ENCODE measurements at places on chromosomes 6 and 20.

DNA sequence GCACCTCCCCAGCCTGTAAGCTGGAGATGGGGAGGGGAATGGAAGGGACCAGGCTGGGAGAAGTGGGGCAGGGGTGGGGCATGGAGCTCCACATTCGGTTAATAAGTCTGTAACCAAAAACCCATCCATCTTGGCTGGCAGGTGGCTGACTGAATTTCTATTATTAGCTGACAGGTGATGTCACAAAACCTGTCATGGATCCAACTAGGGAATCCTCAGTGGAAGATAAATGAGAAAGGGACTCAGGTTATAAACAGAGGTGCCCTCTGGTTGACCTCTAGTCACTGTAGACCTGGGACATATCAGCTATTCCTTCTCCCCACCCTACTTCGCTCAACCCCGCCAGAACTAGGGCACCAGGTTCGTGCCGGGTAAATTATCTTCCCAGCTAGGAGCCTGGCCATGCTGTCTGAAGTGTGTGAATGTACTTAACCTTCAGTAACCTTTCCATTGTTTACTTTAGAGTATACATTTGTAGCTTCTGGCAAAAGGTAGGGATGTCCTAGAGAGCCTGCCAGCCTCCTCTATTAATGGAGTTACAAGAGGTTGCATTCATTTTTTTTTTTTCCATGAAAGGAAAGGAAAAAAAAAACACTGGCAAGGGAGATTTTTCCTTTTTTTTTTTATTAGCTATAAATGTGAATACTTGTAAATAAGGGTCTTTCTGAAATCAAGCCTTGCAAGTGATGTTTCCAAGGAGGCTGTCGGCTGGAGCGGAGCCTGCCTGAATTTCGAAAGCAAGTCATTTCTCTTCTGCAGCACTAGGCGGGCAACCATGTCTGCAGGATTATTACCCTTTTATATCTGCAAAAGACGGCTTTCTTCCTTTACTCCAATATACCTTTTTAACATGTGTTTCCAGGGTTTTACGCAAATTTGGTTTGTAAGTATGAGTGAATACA is 135.9 kb downstream of the TMEM242 start:
- DNase-seq = peak; percentile 18

DNA sequence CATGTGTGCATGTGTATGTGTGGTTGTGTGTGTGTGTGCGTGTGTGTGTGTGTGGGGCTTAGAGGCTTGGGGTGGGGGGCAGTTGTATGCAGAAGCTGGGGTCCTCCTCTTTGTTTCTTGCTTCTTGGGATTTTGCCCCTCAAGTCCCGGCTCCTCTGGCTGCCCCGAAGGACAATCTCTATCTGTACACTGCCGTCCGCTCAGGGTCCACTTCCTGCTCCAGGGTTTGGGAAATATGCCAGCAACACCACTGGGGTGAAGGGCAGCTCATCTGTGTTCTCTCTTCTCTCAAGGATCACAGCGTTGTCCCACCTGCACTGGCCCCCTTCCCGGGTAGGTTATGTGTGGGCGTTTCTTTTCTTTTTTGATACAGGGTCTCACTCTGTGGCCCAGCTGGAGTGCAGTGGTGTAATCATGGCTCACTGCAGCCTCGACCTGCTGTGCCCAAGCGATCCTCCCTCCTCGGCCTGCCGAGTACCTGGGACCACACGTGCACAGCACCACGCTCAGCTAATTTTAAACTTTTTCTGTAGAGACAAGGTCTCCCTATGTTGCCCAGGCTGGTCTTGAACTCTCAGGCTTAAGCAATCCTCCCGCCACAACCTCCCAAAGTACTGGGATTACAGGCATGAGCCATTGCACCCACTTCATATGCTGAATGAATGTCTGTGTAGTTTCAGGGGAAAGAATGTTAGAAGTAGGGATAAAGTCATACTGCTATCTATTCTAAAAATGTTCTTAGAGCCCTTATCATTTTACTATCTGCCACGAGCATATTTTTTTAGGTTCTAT is 25.7 kb downstream of the SLC2A4RG start:
- DNase-seq = no peak

DNA sequence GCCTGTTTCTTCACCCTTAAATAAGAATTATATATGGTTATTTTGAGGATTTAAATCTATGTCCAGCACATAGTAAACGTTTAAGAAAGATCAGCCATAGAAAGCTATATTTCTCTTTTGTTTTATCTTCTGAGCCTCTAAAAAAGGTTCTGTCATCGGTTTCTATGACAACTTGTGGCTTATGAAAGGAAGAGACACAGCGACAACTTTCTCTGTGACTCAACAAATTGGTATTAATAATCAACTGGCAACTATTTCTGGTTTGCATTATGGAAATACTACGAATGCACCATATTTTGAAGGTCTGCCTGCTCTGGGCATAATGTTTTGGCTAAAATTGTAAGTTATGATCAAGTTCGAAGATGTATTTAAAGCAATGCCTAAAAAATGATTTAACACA is 751.0 kb downstream of the CD109 start:
- DNase-seq = no peak

DNA sequence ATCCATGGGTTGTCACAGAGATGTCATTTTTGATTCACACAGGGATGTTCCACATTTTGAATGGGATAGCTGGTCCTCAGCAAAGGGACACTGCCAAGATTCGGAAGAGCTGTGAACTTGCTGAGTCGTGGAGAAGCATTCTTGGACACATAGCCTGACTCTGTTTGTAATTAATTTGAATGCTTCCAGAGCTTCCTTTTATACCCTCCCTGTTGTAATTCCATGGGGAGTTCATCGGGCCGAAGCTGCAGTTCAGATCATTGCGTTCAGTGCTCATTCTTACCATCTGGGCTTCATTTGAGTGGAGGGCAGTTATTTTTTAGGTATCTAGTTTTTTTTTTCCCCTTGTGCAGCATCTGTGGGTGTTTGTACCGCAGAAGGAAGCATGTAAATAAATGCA is 126.5 kb downstream of the SLC24A3 start:
- DNase-seq = no peak

DNA sequence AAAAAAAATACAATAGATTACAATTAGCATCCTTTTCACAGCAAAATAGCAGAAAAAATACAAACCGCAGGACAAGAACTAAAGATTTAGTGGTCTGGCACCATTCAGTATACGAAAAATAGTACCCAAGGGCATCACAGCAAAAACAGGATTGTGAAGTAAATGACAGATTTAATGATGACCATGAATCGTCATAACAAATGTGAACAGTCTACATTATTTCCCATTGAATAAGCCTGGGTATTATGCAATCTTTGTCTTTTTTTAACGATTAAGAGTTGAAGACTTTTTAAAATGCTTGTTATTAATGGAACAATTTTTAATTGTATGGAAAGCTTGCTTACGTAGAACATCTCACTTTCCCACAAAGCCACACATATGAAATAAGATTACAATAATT is 432.8 kb downstream of the PKHD1 start:
- no peak for DNase-seq
